NCI-H82 (cell line): ENCODE measurements at places on chromosomes 7 and 10.

DNA sequence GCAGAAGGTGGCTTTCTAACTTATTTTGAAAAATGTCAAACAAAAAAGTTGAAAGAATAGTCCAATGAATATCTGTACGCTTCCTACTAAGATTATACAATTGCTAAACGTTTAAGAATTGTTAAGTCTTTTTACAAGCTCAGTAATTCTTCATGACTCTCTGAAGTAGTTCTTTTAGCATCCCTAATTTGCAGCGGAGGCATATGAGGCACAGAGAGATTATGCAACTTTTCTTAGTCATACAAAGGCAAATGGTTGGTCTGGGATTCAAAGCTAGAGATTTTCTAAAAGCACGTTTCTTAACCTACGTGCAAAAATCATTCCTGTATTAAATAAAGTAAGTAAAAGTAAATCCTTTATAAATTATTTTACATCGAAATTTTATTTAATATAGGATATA, 254.2 kb downstream of the MAGI2 start:
- DNase-seq, result no peak

GRCh38 chr7:29194206-29194593, 375 bp upstream of the CHN2 start:
- peak; percentile 50 for DNase-seq

DNA sequence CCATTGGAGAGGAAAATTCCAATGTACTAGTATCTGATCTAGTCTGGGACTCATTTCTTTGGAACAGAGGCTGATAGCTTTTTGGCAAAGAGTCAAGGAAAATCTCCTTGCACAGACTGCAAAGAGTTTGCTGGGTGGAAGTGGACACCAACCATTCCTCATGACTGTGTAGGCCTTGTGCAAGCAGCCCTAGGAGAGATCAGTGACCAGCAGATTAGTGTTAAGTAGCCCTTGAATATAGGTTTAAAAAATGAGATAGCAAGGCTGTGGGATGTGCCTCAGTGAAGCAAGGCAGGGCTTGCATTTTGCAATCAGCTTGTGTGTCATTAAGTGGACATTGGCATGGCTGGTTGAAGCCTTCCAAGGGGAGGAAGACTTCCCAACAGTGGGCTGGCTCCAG, 341.6 kb downstream of the PLXNA4 start:
- no peak for DNase-seq

- DNase-seq, result no peak
Observed at GRCh38 chr10:110456523-110457091, 41.1 kb upstream of the DUSP5 start.

DNA sequence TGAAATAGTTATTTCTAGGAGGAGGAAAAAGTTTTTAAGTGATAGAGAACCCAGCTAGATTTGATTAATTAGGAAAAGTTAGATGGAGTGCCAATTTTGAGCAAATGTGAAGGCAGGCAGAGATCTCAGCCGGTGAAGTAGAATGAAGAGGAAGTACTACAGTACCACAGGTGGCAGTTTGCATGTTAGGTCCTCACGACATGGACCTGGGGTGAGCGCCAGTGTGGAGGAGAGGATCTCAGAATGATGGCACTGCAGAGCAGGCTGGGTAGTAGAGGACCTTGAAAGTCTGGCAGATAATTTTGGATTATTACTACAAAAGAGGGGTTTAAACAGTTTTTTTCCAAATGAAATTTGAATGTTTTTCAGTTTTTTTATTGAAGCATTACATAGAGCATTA, 81.1 kb downstream of the GNAI1 start:
- no peak for DNase-seq

DNA sequence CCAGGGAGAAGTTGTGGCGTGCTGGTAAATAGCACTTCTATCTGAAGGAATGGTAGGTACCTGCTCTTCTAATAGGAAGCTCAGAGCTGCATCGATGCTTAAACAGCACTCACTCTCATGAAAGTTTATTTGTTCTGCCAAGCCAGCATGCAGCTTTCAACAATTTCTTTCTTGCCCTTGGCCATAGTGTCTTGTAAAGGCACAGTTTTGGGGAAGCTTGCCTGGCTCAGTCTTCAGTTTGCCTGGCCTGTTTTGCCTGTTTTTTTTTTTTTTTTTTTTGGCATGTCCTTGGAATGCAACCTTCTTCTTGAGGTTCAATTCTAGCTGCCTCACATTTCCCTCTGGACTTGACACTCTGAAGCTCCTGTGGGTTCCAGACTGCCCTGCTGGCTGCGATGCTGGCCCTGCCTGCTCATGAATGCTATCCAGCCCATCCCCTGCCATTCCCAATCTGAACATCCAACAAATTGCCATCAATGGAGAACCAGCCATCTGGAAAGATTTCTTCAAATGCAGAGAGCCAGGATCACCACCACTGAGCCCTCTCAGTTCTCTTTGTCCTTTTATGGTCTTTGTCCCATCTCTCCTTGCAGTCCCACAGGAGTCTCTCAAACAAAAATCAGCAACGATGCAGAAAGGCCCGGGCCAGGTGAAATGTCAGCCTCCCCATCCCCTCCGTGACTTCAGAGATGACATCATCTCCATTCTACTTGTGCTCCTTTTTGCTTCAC, 133.9 kb downstream of the ANLN start:
- no peak for DNase-seq

DNA sequence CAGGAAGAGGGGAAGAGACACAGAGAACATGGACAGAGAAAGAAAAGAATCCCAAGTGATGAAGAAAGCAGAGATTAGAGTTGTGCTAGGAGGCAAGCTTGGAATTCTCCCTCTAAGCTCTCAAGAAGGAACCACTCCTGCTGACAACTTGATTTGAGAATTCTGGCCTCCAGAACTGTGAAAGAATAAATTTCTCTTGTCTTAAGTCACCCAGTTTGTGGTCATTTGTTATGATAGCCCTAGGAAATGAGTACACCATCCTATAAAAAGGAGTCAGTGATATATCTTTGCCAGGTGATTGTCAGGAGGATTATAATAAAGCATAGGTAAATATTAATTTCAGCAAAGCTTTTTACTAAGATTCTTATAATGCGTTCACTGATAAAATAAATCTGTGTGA, 82.7 kb upstream of the TFEC start:
- DNase-seq, result no peak

- DNase-seq, result no peak
Observed at GRCh38 chr10:110357252-110357780, 52.6 kb upstream of the SMNDC1 start.

GRCh38 chr10:71643904-71644303, 75.7 kb downstream of the C10orf105 start:
- DNase-seq, result no peak

GRCh38 chr7:150515248-150516147, 826 bp downstream of the GIMAP7 start:
- DNase-seq, result no peak

GRCh38 chr7:43204081-43204480, 91.6 kb downstream of the HECW1 start:
- DNase-seq, result no peak

DNA sequence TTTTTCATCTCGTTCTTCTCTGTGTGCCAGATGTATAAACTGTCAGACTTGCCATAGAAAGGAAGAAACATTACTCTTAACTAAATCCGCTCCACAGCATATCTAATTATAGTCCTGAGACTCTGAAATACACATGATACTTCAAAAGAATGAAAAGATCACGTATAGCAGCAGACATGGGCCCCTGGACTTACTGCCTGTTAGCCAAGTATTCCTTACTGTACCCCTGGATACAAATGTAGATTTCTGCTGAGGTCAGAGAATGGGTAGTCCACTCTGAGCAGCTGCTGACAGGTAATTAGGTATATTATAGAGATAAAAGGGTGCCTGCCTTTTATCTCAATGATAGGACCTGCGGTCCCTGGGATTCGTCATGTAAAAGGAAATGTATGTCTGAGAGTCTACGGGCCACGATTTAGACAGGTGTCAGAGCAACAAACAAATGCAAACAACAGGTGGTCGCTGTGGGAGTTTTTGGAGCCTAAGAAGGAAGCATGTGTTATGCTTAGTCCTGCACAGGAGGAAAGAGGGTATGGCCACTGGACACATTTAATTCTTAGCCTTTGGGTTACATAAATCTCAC, 69.4 kb downstream of the VOPP1 start:
- peak; percentile 20 for DNase-seq

- no peak for DNase-seq
Observed at GRCh38 chr10:89926736-89927135, 225.3 kb downstream of the KIF20B start.

GRCh38 chr7:130995252-130996081, 261.5 kb upstream of the KLF14 start:
- DNase-seq, result no peak

DNA sequence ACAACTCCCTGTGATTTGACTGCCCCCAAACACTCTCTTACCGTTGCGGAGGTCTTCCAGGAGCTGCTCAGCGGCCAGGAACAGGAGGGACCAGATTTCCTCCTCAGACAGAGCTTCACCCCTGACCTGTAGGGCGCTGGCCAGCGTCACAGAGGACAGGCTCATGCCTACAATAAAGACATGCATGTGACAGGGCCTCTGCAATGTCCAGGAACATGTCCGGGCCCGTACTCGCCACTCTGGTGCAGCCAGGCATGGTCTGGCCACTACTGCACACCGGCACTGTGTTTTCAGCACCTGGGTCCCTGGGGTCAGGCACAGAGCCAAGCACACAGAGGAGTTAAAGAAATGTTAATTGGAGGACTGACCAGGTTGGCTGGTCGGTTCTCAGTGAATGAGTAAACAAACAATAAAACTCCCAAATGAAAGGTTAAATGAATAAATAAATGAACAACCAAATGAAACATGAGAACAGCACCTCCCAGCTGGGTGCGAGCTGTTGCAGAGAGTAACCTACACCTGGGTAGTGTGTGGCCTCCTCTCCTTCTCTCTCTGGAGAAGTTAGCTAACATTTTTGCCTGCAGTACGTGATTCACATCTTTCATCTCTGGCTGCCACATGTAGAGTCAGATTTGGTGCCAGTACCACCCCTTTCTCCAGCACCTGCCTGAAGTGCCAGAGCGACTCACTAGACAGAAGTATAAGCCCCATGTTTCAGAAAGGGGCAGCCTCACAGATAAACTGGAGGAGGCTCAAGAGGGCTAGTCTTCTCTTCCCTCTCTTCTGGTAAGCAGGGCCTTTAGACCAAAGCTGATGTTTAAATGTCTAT, 22.8 kb downstream of the FRMPD2 start:
- no peak for DNase-seq

GRCh38 chr10:8402576-8402975, 348.1 kb downstream of the GATA3 start:
- no peak for DNase-seq

DNA sequence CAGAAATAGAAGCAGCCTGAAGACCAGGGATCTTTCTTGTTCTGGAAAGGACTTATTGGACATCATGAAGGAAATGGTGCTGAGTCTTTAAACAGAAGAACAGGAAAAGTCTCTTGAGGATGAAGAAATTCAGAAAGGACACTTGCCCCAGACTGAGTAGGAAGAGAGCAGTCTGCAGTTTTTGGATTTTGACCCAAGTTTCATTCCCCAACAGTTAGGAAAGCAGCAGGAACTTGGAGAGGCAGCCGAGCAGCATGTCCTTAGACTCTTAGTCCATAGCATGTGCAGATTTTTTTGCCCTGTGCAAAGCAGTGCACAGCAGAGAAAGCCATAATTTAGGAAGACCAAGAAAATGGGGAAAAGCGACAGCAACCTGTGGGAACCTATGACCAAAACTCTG, 927.2 kb upstream of the AUTS2 start:
- DNase-seq, result no peak

- no peak for DNase-seq
Observed at GRCh38 chr7:18541181-18541870, 45.8 kb downstream of the HDAC9 start.

DNA sequence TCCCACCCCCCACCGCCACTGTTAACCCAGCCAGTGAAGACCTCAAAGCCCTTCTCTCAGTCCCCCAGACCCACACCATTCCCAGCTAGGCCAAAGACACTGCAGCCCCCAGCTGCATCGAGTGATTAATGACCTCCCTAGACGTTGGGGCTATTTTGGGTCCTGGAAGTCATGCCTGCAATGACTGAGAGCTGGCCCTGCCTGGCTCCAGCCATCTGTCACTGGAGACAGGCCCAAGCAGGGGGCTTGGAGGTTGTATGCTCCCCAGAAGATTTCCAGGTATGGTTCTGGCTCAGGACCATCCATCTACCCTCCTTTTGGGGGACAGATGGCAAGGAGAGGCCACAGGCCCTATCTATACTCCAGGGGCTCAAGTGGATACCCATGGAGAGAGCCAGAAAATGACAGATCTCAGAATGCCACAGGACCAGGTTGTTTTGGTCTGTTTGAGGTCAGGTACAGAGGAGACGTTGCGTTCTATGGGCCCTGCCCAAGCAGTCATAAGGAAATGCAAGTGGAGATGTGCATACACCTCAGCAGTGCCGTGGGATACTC, 5.1 kb downstream of the KCNIP2 start:
- peak; percentile 21 for DNase-seq

DNA sequence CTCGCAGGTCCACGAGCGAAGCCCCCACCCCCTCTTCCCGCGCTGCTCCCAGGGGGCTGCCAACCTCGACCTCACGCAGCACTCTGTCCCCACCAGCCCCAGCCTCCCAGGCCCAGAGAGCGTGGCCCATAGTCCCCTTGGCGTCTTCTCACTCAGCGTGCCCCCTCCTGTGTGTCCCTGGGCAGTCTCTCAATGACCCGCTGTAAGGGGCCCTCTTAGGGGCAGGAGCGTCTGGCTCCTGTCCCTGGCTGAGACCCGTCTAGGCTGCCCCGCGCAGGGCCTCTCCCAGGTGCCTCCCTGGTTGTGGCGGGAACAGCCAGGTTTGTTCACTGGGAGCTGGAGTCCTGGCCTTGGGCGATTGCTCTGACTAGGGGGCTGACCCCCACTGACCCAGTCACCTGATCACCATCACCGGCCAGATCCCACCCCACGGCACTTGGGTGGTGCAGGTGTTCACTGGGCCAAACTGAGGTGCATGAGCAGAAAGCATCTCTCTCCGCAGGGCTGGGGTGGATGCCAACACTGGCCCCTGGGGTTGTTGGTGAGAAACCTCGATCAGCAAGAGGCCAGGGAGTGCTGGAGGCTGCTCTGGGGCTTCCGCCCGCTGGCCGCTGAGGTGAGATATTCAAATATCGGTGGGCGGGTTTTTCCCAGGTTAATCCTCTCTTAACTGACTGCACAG, 12.6 kb upstream of the WDFY4 start:
- DNase-seq, result no peak
